ENCODE measurements at places on chromosomes 6 and 20. TPM values are rescaled to one million over a fixed set of nuclear protein-coding genes. Genes with fewer than 3 reads are reported as not detected.

DNA sequence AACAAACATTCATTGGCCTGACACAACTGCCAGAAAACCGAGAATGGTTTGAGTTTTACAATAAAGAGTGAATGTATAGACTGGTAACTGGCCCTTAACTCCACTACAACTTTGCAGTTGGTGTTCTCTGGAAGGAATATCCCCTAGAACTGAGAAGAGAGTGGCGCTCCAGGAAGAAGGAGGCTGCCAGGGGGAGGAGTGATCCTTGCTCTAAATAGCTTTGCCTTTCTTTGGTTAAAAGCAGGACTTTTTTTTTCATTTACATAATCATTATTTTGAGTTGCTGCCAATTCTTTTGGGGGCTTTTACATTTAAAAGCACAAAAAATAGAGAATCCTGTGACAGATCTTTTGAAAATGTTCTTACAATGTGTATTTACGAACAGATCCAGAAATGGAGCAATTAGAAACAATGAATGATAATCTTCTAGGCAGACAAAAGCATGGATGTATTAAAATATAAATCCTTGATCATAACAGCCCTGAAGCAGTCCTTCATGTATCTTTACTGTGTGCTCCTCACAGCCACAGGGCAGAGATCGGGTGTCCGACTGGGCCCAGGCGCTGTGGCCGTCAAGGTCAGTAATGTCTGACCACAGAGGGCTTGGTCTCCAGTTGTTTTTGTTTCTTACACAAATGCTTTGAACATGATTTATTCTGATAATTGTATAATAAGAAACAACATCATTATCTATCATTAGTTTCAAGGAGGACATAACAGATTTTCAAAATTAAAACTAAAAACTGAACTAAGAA is 612.2 kb downstream of the HDGFL1 start:
- no peak for DNase-seq

- DNase-seq: peak; percentile 6
Observed at GRCh38 chr20:34445177-34446065, 70.8 kb upstream of the DYNLRB1 start.

The CRISP2 gene
- total RNA-seq: not detected

The CYP24A1 gene
- total RNA-seq: 0.53 TPM

DNA sequence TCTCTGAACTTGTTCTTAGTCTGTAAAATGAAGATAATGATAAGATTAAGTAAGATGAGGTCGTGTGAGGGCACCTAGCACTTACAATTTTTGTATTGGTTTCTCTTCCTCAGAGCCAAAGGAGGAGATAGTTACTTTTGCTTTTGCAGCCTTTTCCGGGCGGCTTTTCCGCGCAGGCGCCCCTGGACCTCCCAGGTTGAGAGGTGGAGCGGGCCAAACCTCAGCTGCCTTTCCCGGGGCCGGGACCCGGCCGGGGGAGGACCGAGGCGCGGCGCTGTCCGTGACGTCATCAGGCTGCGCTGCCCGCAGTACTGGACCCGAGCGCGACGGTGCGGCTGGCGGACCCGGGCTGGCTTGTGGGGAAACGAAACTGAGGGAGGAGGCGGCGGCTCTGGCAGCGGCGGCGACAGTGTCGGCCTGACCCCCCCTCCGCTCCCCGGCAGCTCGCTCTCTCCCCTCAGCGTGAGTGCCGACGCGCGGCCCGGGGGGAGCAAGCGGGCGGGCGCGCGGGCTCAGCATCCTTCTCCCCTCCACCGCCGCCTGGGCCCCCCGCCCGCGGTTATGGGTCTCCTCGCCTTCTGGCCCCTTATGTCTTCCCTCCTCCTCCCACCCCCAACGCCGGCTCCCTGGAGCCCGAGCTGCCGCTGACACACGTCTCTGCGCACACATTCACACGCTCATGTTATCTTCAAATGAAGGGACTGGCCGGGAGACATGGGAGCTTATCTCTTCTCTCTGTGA is at the start of gene CMTR1:
Gene CMTR1, plus strand, starts transcription at position 306 of the 741 bp plus-strand sequence. CDS start 2,409 bp downstream, outside the sequence.
- DNase-seq: peak; percentile 96

DNA sequence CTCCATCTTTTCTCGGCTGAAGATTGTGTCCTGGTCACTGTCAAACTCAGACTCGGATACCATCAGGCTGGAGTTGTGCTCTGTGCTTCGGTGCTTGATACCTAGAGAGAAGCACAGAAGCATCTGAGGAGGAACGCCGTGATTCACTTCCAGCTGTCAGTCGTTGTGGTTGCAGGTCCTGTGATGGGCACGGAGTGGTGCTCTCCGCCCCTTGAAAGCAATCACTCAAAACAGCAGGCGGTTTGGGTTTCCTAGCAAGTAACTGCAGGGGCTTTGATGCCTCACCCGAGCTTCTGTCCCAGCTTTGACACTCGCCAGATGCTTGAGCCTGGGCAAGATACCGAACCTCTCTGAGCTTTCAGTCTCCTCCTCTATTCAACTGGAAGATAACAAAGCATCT is 52.5 kb downstream of the ALDH5A1 start:
- no peak for DNase-seq

- DNase-seq: no peak
Observed at GRCh38 chr6:19167251-19167650, 669.9 kb upstream of the ID4 start.

- DNase-seq: no peak
Observed at GRCh38 chr6:25874822-25875562, 949 bp upstream of the SLC17A3 start.

- DNase-seq: peak; percentile 76
Observed at GRCh38 chr6:165615636-165616035, 47.4 kb downstream of the PDE10A start.

DNA sequence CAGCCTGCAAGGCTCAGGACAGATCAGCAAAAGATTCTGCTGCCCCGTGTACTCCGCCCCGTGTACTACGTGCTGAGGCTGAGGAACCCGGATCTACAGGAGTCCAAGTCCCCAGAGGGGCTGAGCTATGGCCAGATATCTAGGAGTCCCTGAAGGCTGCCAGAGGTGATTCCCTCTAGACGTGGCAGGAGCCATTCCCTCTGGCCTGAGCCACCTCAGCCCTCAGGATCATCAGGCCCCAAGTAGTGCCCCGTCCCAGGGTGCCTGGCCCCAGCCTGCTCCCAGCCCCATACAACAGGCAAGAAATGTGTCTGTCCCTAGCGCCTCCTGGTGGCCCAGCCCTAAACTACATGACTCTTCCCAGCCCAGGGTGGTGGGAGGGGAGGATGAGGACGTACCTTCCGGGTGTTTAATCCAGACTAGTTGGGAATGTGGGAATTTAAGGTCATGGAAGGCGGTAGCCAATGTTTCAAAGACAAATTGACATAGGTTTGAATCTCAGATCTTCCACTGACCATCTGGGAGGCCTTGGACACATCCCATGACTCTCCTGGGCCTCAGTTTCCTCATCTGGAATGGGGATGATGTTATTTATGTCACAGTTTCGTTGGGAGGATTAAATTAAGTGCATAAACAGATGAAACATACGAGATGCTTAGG is 49.4 kb upstream of the PTPN1 start:
- DNase-seq: peak; percentile 84

The HLA-DRB5 gene
- 8.4 TPM for total RNA-seq

DNA sequence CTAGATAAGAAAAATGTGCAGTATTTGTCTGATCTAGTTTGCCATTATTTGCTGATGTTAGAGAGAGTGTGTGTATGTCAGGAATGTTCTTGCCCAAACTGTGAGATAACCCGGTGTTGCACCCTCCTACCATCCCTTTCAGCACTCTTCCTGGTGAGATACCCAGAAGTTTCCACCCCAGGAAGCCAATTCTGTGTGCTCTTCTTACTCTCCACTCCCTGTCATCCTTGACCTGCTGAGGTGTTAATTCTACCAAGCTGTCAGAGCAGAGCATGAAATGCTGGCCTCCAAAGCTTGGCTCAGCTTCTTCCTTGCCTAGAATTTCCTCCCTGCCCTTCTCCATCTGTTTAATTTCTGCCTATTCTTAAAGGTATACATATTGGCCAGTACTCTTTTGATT is 237.3 kb upstream of the CNR1 start:
- no peak for DNase-seq

DNA sequence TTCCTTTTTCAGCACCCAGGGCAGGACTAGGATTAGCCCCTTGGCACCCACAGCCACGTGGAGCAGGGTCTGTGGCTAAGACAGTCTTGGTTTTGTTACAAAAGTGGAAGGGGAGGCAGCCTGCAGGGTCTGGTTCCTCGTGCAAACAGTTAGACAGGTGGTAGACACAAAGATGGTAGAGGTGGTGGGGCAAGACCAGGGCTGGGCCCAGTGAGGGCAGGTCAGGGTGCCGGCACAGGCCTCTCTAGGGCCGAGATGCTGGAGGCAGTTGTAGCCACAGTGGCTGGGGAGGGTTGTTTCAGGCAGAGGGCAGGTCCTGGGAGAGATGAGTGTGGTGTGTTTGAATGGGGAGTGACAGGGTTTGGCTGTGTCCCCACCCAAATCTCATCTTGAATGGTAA is 161.6 kb downstream of the SMOC2 start:
- no peak for DNase-seq

DNA sequence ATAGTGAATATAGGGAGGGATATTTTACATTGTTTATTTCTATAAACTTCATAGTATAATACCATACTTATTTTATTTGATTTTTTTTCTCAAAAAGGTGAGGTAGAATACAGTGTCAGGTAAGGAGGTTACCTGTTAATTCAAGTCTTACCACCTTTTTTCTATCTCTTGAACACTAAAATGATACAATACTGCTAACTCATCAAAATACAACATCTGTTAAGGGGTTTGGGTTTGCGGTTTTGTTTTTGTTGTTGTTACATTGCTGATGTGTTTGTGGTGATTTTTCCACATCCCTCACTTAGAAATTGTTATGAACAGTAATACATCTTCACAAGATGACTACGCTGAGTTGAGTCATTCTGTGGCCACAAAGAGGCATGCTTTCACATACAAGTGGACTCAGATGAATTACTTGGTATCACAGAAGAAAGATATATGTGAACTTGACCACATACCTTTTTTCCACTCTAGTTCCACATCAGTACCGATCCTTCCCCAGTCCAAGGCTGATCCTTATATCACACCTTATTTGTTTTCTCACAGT is 139.4 kb upstream of the ID4 start:
- DNase-seq: no peak

The DAAM2 gene
- 25.8 TPM for total RNA-seq

- no peak for DNase-seq
Observed at GRCh38 chr6:144613859-144614258, 328.7 kb downstream of the UTRN start.

The COL9A3 gene
- total RNA-seq: 27.1 TPM

DNA sequence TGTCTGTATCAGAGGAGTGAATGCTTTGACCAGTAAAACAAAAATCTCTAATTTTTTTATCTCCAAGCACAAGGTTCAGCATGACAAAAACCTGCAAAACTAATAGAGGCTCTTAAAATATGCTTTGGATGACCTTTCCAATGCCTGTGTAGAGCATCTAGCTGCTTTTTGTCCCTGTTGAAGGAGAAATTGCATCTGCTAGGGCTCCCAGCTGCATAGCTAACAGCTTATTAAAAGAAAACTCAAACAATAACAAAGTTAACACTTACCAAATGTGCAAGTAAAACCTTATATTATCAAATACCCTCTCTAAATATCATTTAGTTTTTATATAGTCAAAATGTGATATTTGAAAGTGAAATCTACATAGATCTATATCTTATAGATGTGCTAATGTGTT is 378.6 kb downstream of the CD109 start:
- DNase-seq: peak; percentile 79

DNA sequence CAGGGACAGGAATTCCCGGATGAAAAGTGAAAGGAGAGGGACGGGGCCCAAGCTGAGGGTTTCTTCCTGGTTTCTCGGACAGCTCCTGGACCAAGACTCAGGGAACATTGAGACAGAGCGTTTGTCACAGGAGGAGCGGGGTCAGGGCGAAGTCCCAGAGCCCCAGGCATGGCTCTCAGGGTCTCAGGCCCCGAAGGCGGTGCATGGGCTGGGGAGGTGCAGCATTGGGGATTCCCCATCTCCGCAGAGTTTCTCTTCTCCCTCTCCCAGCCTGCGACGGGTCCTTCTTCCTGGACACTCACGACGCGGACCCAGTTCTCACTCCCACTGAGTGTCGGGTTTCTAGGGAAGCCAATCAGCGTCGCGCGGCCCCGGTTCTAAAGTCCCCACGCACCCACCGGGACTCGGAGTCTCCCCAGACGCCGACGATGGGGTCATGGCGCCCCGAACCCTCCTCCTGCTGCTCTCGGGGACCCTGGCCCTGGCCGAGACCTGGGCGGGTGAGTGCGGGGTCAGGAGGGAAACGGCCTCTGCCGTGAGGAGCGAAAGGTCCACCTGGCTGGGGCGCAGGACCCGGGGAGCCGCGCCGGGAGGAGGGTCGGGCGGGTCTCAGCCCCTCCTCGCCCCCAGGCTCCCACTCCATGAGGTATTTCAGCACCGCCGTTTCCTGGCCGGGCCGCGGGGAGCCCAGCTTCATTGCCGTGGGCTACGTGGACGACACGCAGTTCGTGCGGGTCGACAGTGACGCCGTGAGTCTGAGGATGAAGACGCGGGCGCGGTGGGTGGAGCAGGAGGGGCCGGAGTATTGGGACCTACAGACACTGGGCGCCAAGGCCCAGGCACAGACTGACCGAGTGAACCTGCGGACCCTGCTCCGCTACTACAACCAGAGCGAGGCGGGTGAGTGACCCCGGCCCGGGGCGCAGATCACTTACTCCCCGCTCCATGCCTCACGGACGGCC is 54.6 kb upstream of the POLR1H start:
- DNase-seq: peak; percentile 43

The NMBR gene
- total RNA-seq: 0.09 TPM

- no peak for DNase-seq
Observed at GRCh38 chr6:160162030-160162566, 40.5 kb downstream of the SLC22A1 start.

- no peak for DNase-seq
Observed at GRCh38 chr20:23224806-23225205, 125.8 kb upstream of the NXT1 start.

DNA sequence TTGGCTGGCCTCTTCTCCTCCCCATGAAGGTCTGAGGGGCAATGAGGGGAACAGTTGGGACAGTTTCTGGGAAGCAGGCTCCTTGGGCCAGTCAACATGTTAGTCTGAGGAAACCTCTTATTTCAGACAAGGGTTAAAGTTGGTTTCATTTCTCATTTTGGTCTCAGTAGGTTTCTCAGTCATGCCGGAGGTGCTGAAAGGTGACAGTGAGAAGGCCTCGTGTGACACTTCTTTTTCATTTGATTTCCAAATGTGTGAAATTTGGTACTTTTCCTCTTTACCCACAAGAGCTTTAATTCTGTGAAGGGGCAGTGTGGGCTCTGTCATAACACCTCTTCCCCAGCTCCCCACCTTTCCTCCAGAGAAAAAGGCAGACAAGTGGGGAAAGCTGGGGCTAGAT is 7.5 kb upstream of the GLP1R start:
- no peak for DNase-seq

The TAGAP gene
- 0.66 TPM for total RNA-seq

The STMND1 gene
- total RNA-seq: not detected

- no peak for DNase-seq
Observed at GRCh38 chr20:7703551-7703961, 236.7 kb downstream of the HAO1 start.

The MUC21 gene
- not detected for total RNA-seq

The NKX2-2 gene
- total RNA-seq: 0.04 TPM

- no peak for DNase-seq
Observed at GRCh38 chr6:129263176-129263575, 380.2 kb downstream of the LAMA2 start.

GRCh38 chr6:29841030-29841429 is 13.4 kb downstream of the HLA-G start:
- no peak for DNase-seq

GRCh38 chr6:107968081-107968480 is 10.1 kb upstream of the SEC63 start:
- DNase-seq: no peak

Data from muscle of leg (tissue), 16 donors.